Suppressor macrophage treated with lipopolysaccharide for 1 hour (primary cell): ENCODE measurements at places on chromosomes 12 and 14.

- no peak for DNase-seq
These were observed 58.4 kb downstream of the ATP2B1 start for GRCh38 chr12:89650239-89650638.

- no peak for DNase-seq
These were observed 127.8 kb upstream of the PTPRQ start for GRCh38 chr12:80316222-80316621.

DNA sequence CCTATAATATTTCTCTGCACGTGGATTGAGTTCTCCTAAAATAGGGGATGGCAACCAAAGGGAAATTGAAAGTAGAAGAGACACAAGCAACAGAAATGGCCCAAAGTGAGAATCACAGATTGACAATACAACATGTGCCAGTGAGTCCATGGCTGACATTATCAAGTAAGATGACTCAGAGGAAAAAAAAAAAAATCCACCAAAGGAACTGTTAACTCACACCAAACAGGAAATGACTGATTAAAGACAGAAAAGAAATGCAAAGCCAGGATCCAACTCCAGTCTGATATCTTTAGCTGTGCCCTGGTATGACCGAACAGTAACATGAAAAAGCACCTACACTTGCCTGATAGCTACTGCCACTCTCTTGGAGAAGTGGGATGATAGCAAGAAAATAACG, 485.0 kb downstream of the PRKD1 start:
- DNase-seq, result peak; percentile 33

DNA sequence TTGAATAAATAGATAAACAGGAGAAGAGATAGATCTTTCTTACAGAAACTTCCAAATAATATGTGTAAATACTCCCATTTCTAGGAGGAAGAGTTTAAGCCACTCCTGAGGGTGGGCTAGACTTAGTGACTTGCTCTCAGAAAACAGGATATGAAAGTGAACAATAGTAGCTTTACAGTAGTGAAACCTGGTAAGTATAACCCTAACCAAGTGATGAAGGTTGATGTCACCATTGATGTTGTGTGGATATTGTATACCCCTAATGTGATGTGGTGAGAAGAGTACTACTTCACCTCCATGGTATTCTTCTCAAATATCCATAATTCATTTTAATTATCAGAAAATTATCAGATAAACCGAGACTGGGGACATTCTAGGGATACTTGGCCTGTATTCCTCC, 20.9 kb downstream of the AKAP6 start:
- no peak for DNase-seq

- no peak for DNase-seq
These were observed 32.7 kb upstream of the YARS2 start for GRCh38 chr12:32788405-32788804.

DNA sequence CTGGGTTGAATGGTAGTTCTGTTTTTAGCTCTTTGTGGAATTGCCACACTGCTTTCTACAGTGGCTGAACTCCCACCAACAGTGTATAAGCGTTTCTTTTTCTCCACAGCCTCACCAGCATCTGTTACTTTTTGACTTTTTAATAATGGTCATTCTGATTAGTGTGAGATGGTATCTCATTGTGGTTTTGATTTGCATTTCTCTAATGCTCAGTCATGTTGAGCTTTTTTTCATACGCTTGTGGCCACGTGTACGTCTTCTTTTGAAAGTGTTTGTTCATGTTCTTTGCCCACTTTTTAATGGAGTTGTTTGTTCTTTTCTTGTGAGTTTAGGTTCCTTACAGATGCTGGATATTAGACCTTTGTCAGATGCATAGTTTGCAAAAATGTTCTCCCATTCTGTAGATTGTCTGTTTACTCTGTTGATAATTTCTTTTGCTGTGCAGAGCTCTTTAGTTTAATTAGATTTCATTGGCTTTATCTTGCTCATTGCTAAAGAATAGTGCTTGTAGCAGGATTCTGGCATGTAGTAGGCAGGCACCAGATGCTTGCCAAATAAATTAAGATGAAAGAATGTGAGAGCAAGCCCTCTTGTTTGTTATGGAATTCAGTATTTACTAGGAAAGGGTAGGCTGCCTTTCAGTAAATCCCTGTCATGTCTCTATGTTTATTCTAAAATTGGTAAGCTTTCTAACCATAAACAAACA, 86.8 kb downstream of the PDE3A start:
- no peak for DNase-seq

DNA sequence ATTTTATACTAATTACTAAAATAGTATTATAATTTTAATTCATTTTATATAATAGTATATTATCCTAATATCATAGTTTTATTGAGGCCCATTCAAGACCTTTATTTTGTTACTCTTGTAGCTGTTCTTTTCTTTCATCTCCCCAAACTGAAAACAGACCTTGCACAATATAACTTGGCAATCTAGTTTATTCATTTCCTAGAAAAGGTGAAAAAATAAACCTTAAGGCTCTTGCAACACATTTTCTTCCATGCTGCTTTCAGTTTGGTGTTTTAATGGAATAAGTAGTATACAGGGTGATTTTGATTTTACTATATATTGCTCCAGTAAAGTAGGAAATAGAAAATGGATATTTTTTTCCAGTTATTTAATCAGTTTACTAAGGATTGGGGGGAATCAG, 174.0 kb downstream of the SLC2A13 start:
- no peak for DNase-seq

GRCh38 chr12:51678086-51678724, 87.2 kb downstream of the SCN8A start:
- DNase-seq, result peak; percentile 71
